ENCODE measurements at places on chromosomes 2 and 18.

DNA sequence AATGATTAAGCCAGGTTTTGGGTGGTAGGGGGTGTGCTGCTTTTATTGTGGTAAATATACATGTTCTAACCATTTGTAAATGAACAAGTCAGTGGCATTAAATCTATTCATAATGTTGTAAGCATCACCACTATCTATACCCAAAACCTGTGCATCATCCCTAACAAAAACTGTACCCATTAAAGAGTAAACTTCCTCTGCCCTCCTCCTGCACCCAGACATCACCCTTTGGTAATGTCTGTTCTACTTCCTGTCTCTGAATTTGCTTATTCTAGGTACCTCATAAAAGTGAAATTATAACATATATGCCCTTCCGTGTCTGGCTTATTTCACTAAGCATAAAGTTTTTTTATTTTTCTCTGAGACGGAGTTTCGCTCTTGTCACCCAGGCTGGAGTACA is 14.1 kb downstream of the RIF1 start:
- DNase-seq = no peak

DNA sequence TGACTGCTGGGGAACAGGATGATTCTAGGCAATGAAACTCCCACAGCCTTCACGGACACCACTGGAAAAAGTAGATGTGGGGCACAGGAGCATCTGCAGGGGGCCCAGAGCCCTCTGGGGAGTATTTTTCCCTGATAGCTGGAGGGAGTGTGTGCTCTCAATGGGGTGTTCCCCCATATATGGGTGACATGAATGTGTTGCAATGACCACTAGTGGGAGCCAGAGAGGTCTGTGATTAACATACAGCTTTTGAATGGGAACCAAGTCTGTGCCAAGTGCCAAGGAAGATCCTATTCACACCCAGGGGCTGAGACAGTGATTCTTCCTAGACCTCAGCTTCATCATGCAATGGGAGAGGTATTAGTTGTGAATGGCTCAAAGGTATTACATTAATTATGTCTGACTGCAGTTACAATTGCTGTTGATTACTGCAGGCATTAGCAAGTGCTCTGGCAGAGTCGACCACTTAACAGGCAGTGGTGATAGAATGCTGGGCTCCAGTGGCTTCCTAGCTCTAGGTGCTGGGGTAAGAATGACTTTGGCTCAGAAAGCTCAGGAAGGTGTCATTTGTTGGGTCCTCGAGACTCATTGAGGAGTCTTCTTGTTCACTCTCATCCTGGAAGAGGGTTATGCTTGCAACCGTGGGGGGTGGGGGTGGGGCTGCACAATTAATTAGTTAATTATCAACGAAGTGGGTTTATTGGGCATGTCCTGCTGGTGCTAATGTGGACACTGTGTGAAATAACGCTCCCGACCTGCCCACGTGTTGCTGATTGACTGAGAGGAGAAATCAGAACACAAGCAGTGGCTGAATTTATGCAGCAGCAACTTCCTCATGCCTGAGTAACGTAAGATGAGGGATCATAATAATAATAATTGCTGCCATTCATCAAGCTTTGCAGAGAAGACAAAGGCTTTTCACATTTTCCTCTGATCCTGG is 194.1 kb downstream of the CLIP4 start:
- DNase-seq = no peak

GRCh38 chr2:109178968-109179367 is 50.0 kb downstream of the SH3RF3 start:
- no peak for DNase-seq

GRCh38 chr2:50606860-50607259 is 425.1 kb downstream of the NRXN1 start:
- no peak for DNase-seq

GRCh38 chr18:74546751-74547530 is 12.6 kb downstream of the CNDP1 start:
- no peak for DNase-seq

GRCh38 chr18:64436111-64436510 is 287.2 kb upstream of the LINC00305 start:
- no peak for DNase-seq

DNA sequence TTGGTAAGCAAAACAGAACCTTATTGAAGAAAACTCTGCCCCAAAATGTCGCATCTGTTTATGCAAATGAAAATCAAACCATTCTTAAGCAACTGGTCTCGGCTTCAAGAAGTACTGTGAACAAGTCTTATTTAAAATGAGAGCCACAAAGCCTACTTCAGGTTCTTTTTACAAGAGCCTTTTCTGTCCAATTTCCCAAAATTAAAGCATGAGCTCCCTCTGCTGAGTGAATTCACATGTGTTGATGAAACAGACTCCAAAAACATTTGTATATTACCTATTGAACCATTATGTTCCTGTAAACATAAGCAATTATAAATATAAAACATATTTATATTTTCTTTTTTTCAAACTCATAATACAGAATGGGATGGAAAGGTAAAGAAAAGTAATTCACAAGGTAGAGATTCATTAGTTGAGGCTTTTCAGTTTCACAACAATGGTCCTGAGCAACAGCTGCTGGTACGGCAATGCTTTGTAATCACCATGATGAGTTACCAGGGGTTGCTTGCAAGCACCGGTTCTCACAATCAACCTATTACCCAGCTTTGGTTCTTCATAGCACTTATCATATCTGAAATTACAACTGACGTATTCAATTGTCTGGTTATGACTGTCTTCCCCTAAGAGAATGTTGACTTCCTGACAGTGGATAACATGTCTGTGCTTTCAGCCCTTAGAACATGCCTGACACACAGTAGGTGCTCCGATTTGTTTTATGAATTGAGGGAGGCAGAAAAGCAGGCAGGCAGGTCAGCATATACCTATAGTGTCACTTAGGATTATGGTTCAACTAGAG is 108.4 kb upstream of the BZW1 start:
- DNase-seq = no peak

DNA sequence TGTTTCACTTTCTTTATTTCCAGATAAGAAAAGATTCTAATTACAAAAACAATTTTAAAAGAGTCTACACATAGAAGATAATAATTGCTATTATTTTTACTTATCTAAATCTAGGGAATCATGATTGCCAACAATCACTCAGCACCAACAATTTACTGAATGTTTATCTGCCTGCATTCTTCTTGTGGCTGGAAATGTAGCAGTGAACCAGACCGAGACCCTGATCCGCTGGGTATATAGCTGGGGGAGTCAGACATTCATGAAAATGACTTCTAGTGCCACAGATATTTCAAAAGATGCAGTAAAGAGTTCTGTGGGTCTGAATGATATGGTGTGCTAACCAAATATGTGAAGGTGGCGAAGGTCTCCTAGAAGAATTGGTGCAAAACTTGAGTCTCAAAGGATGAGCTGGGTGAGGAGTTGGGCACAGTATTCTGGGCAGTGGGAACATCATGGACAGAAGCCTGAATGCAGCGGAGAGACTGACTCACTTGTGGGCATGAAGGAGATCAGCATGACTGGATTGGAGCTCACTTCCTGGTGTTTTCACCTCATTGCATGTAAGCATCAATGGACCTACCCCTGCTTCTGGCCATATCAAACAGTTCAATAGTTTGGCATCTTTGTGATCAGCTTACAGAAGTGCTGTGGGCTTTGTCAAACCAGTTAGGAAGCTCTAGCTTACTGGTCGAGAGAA is 26.1 kb upstream of the FN1 start:
- DNase-seq = no peak

GRCh38 chr2:209472112-209472832 is 48.4 kb downstream of the MAP2 start:
- DNase-seq = no peak

GRCh38 chr2:225076125-225076524 is 33.9 kb upstream of the DOCK10 start:
- DNase-seq = no peak

DNA sequence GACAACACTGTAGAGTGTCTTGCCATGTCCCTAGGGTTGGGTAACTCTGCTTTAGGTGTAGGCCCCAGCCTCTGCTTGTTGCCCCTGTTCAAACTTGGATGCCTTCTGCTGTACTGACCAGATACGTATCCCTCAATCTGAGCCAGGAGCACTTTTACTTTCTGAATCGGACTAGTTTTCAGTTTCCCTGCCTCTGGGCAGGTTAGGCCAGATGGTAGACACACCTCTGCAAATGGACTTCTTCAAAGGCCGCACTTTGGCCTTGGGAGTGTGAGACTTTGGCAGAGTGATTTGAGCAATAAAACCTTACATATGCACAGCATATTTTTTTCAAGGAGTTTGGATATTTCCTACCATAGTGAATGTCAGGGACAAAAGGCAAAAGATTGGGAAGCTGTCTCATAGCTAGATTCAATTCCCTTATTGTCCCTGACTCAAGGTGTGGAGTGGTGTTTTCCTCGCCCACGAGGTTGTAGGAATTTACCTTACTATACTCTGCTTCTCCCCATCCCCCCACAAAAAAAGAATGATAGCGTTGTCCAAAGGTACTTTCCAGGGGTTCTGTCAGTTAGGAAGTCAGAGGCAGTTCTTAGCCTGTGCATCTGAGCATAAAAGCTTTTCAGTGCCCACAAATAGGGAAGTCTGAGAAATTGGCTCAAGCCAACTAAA is 15.3 kb upstream of the PARD3B start:
- DNase-seq = no peak

- DNase-seq = no peak
These were observed 58.8 kb downstream of the NEDD4L start for GRCh38 chr18:58102875-58103274.

- no peak for DNase-seq
These were observed 32.5 kb downstream of the KCTD1 start for GRCh38 chr18:26515643-26516487.

- no peak for DNase-seq
These were observed 90.3 kb downstream of the RTP5 start for GRCh38 chr2:241959751-241960269.

DNA sequence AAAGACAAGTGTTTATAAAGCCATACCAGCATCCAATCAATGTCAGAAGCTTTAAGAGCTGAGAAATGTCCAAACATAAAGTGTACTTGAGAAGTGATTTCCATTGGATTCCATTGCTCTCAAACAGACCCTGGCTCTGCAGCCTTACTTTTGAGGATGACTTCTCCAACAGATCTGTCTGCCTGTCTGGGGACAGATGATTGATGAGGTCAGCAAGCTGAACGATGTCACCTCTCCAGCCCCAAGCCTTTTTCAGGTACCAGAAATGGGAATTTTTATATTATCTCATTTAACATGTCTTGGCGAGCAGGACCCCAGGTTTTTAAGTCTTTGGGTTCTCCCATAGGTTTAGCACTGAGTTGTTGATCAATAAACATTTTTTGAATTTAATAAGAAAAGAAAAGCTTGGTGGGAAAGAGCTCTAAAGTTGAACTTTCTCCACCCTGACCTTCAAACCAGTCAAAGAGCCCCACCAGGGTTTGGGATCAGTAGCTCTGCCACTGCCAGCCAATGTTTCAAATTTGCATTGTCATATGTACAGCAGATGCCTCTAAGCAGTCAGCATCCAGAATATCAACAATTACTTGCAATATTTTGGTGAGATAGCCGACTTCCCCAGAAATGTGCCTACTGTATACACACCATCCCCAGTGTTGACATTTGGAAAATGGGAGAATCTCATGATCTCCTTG is 22.5 kb downstream of the PTPN18 start:
- DNase-seq = no peak

DNA sequence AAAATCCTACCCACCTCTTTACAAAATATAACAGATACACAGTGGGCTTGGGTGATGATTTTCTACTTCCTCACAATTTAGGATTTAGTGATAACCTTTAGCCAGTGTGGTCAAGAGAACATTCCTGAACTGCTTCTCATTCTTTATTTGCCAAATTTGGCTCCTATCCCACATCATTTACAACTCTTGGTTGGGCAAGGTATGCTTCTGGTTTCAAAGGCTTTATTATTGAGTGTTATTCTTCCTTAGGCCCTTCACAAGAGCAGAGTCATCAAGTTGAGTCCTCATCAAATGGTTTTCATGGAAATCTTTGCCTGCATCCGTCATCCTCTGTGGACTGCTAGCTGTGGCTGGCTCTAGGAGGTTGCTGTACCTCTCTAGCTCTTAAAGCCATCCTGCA is 472.0 kb upstream of the ETAA1 start:
- no peak for DNase-seq

DNA sequence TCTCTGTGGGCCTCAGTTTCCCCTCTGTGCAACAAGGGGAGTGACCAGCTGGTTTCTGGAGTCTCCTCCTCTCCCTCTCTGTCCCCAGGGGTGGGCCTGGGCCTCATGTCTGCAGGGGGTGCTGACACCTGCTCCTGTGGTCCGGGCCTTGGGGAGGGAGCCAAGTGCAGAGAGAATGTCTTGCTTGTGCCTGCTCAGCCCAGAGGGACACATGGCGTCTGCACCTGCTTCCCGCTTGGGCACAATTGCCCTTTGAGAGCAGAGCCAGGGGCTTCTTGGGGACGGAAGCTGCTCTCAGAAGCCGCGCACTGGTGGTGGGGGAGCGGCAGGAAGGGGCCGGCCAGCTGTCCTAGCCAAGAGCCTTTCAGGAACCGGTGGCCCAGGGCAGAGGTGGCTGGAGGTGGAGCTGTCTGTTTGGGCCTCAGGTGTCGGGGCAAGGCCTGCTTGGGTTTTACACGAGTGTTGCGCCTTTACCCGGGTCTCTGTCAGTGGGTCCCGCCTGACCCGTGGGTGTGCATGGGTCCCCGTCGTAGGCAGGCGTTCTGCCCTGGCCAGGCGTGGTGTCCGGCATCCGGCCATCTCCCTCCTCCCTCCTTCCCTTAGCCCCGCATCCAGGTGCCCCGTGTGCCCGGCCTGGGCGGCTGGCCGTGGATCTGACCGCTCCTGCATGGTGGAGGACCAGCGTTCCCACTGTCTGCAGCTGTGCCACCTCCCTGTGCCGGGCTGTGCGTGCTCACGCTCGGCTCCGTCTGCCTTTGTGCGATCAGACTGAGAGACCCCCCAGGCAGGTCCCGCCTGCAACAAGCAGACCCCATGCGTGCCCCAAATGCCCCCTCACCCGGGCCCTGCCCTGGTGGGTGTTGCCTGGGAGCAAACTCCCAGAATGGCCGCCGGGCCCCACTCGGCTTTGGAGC is 4.0 kb downstream of the NEU4 start:
- no peak for DNase-seq

GRCh38 chr2:75326645-75327044 is 127.3 kb upstream of the TACR1 start:
- no peak for DNase-seq

DNA sequence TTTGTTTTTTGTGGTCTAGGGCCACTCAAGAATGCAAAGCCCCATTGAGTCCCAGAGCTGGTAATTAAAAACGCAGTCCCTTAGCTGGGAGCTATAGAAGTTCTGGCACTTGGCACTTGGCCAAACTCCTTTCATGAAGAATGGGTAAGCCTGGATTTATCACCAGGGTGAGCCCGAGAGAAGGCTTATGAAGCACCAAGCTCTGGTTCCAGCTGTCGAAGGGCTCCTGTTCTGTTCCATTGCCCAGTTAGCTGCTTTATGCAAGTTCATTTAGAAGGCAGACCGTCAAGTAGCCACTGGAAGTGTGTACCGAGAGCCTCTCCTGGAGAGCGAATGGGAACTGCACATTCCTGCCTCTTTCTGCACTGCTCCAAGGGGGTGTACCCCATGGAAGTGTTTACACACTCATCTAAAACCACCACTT is 14.2 kb downstream of the ECEL1 start:
- DNase-seq = no peak

DNA sequence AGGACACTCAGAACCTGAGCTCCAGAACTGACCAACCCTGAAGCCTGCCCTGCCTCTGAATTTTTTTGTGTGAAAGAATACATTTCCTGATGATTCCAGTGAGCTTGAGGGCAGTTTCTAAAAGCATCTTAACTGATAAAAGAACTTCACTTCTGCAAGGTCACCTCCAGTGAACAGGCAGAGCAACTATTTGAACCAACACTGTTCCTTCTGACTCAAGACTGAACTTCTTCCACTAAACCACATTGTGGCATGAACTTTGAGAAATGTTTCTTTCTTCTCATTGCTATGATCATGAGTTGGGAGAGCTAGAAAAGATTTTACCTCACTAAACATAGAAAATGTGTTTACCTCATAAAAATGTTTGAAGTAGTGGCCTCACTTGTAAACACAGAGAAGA is 83.8 kb upstream of the SERTAD2 start:
- DNase-seq = no peak
